H4 (cell line): ENCODE measurements at places on chromosomes 4 and X. TPM values are rescaled to one million over a fixed set of nuclear protein-coding genes. Genes with fewer than 3 reads are reported as not detected.

- DNase-seq, result no peak
Observed at GRCh38 chr4:125360727-125361126, 46.0 kb downstream of the FAT4 start.

The PPARGC1A gene
- total RNA-seq, result 0.94 and 2.4 TPM in 2 replicates

- no peak for DNase-seq
Observed at GRCh38 chr4:186805020-186805820, 81.6 kb upstream of the FAT1 start.

GRCh38 chr4:56468097-56468422, 643 bp downstream of the SRP72 start:
- DNase-seq, result peak; percentile 31

GRCh38 chr4:145293658-145294057, 113.3 kb upstream of the OTUD4 start:
- DNase-seq, result no peak

The GPR34 gene
- total RNA-seq, result not detected in 2 replicates

- DNase-seq, result peak; percentile 53
Observed at GRCh38 chr4:16034010-16034748, 49.6 kb downstream of the PROM1 start.

- DNase-seq, result peak; percentile 34
Observed at GRCh38 chr4:98851806-98852205, 77.1 kb downstream of the EIF4E start.

The CT47C1 gene
- total RNA-seq, result not detected in 2 replicates

The C4orf51 gene
- not detected in 2 replicates for total RNA-seq

The ZNF827 gene
- total RNA-seq, result 5.2 and 6.7 TPM in 2 replicates

- DNase-seq, result no peak
Observed at GRCh38 chrX:18875256-18875878, 108.5 kb downstream of the PHKA2 start.

GRCh38 chrX:135168486-135168885, 2.7 kb downstream of the CT55 start:
- DNase-seq, result no peak

GRCh38 chr4:10260777-10261176, 144.2 kb upstream of the WDR1 start:
- no peak for DNase-seq
